ENCODE measurements at places on chromosomes 3 and 15. TPM values are rescaled to one million over a fixed set of nuclear protein-coding genes. Genes with fewer than 3 reads are reported as not detected.

DNA sequence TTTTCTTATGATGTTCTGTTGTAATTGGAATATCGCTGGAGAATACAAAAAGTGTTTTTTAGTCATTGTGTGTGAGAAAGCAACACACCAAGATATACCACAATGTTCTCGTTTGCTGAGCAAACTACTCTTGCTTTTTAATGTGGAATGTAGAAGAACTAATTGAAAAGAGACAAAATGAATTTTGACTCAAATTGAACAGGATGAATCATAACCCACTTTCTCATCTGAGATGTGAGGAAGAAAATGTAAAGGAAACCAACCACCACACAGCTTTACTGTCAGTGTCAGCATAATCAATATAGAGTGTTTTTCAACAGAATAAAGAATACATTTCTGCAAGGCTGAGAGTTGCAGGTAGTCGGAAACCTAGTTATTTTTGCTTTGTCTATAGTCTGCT, 448.8 kb upstream of the TPRG1 start:
- no peaks in the 10 kb centered on the region for H3K27me3 ChIP-seq
- no peaks in the 10 kb centered on the region for H3K36me3 ChIP-seq
- no peak overlapping the region for H3K4me3 ChIP-seq
- H3K27ac ChIP-seq: no peak overlapping the region
- H3K4me1 ChIP-seq: peaks cover 7% of the 10 kb centered on the region

Gene LPCAT4
- 36.9 TPM for total RNA-seq

GRCh38 chr3:156368189-156368588, 186.7 kb downstream of the SSR3 start:
- H3K27me3 ChIP-seq: no peaks in the 10 kb centered on the region
- H3K27ac ChIP-seq: no peak overlapping the region
- DNase-seq: no peak
- no peak overlapping the region for H3K4me3 ChIP-seq

Gene SST
- total RNA-seq: not detected

Gene DLL4
- 13.6 TPM for total RNA-seq

DNA sequence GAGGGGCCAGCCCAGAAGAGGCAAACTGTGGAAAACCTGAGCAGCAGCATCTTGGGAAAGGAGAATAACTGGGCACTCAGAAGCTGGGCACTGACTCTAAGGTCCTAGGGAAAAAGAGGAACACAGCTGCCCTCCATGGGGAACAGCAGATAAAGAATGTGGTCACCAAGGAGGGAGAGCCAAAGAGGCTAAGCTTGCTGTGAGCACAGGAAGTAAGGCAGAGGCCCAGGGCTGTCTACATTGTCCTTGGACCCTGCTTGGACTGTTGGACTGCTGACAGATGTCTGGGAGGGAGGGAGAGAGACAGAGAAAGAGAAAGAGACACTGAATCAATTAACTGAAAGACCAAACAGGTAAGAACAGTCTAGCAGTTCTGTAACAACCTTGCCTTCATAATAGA, 4.5 kb upstream of the MNS1 start:
- DNase-seq: no peak
- no peak overlapping the region for H3K27ac ChIP-seq
- H3K27me3 ChIP-seq: no peaks in the 10 kb centered on the region
- H3K4me3 ChIP-seq: no peak overlapping the region
- H3K36me3 ChIP-seq: no peaks in the 10 kb centered on the region

Gene RARRES1
- 99.0 TPM for total RNA-seq

- no peak overlapping the region for H3K4me3 ChIP-seq
- DNase-seq: no peak
- no peaks in the 10 kb centered on the region for H3K27me3 ChIP-seq
- no peaks in the 10 kb centered on the region for H3K4me1 ChIP-seq
Measured at GRCh38 chr3:163490119-163490518, 1588.2 kb downstream of the SI start.

Gene CSNK1G1
- 9.4 TPM for total RNA-seq

DNA sequence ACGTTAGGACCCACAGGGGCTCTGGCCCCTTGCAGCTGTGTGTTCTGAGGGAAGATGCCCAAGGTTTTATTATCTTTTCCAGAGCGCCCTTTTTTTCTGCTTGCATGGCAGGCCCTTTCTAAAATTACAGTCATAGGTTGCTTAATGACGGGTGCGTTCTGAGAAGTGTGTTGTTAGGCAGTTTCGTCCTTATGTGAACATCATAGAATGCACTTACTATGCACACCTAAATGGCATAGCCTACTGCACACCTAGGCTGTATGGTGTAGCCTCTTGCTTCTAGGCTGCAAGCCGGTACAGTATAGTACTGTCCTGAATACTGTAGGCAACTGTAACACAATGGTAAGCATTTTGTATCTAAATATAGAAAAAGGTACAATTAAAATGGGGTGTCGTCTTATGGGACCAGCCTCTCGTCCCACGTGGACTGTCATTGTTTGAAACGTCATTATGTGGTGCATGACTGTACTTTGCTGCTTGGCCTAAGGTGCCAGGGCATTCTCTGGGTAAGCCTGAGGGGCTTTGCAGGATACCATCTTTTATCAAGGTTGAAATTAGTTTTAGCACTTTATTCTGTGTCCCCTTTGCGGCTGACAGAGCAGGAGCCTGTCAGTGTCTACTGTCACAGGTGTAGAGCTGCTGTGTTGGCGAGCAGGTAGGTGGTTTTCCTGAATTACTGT, 10.9 kb downstream of the KLF13 start:
- no peak overlapping the region for H3K4me3 ChIP-seq
- peaks cover 7% of the 10 kb centered on the region for H3K36me3 ChIP-seq
- H3K27ac ChIP-seq: peak overlapping the region; percentile 83
- H3K4me1 ChIP-seq: peaks cover 99% of the 10 kb centered on the region
